ENCODE measurements at places on chromosomes 7 and 10.
A peak's percentile ranks its signal among the peaks of the same experiment; 100 is the strongest.

DNA sequence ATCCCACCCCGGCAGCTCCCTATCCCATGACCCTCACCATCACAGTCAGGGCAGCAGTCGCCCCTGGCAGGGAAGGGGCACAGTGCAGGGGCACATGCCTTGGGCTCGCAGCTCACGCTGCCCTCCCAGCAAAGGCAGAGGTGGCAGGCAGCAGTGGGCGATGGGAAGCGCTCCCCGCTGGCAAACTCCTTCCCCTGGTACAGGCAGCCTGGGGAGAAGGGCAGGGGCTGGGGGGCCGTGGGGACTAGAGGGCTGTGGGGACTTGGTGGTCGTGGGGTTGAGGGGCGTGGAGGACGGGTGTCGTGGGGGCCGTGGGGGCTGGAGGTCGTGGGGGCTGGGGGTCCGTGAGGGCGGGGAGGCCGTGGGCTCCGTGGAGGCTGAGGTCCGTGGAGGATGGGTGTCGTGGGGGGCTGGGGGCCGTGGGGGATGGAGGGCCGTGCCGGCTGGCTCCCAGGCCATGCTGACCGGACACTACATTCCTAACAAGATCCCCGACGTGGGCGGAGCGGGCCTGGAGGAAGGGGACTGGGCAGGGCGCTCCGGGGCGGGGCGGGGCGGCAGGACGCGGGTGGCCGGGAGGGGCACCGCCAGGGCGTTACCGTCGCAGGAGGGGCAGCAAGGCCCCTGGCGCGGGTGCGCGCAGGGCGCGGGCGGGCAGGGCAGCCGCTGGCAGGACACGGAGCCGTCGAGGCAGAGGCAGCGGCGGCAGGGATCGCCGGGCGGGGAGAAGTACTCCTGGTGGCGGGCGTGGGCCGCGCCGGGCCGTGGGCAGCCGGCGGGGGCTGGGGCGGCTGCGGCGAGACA, 20.0 kb downstream of the KCP start:
- peak; percentile 91 for DNase-seq

DNA sequence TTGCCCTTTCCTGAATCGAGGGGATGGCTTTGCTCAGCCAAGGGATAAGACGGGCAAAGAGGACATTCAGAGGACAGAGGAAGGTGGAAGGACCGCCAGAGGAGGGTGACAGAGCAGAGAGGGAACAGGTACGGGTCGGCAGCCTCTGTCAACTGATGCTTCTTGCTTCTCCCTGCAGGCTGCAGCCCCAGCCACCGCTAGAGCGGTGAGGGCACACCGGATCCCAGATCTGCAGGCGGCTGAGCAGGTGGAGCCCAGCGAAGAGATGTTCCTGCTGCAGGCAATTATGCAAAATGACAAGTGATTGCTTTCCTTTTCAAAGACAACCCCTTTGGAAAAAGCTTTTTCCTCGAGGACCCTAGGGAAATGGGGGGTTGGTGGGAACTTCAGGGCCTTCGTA, 181.9 kb upstream of the ANKRD30A start:
- DNase-seq: no peak

DNA sequence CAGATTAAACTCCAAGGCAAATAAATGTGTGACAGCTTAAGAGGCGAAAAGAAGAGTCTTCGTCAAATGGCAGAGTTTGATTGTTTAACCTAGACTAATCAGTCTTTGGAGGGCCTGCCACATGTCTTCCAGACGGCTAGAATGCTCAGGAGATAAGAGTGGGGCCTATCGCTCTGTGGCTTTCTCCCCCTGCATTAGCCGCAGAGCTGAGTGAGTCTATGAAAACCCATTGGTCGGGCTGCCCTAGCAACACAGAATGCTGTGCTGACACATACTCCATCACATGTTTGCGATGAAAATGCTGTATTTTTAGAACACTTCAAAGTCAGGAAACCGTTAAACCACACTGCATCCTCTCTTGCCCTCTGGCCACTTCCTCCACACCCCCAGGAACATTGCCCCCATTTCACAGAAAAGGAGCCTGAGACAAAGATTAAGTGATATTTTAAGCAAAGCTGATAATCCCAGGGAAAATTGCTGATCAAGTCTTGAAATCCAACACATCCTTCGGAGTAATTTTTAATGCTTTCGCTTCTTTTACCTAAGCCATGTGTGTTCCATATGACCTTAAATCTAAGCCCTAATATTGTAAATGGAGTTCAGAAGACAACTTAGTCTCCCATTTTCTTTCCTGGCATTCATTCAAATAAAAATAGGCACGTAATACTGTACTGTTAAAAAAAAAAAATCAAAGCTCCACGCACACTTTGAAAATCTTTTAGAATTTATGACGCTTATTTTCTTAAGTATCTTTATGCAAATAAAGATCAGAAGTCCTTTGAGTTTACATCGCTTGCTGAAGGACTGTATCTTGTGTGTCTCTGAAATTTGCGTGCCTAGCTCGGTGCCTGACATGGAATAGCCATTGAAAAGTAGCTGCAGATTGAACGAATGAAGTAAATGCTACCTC, 161.2 kb downstream of the CELF2 start:
- peak; percentile 86 for DNase-seq

DNA sequence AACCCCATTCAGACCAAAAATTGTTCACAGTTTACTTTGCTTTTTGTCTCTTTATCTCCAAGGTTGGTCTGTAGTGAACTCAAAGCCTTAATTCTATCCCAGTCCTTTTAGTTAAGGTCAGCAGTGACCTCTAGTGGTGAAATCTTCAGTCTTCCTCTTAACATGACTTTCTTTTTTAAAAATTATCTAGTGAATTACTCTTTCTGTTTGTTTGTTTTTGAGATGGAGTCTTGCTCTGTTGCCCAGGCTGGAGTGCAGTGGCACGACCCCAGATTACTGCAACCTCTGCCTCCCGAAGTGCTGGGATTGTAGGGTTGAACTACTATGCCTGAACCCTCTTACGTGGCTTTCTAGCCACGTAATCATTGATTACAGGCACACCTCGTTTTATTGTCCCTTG, 25.0 kb downstream of the ZNF487 start:
- DNase-seq: no peak

GRCh38 chr7:31094271-31094670, 42.2 kb downstream of the ADCYAP1R1 start:
- DNase-seq: peak; percentile 12

GRCh38 chr10:113651021-113651420, 12.8 kb downstream of the NRAP start:
- DNase-seq: no peak

GRCh38 chr10:79407811-79408795, 37.3 kb downstream of the ZCCHC24 start:
- no peak for DNase-seq

DNA sequence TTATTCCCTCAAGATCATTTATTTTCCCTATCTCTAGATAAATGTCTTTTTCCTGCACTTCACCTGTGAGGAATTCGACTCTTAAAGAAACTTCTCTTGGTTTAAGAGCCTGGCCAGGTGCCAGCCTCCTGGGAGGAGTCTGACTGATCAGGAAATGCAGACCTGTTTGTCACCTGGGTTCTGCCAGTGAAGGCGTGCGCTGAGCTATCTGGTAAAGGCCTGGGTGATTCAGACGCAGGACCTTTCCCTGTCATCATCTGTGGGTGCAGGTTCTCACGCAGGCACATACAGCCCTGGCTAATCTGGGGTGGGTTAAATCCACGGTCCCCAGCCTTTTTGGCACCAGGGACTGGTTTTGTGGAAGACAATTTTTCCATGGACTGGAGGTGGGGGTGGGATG, 65.3 kb upstream of the AQP1 start:
- no peak for DNase-seq

DNA sequence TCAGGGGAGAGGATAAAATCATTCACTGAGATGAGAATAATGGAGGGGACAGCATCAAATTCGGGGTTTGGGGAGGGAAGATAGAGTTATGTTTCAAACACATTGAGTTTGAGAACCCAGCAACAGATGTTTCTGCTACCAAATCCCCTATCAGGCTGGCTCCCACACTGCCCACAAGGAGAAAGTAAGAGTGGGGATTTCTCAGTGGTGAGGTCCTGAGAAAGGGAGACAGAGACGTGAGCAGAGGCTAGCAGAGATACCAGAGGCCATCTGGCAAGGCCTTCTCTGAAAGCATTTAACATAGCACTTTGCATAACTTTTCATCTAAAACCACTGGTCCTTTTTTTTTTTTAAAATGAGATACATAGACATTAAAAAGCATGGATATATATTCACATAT, 7.8 kb upstream of the SLF2 start:
- DNase-seq: no peak

- DNase-seq: peak; percentile 16
Observed at GRCh38 chr7:71384094-71384493, 252.2 kb downstream of the GALNT17 start.

DNA sequence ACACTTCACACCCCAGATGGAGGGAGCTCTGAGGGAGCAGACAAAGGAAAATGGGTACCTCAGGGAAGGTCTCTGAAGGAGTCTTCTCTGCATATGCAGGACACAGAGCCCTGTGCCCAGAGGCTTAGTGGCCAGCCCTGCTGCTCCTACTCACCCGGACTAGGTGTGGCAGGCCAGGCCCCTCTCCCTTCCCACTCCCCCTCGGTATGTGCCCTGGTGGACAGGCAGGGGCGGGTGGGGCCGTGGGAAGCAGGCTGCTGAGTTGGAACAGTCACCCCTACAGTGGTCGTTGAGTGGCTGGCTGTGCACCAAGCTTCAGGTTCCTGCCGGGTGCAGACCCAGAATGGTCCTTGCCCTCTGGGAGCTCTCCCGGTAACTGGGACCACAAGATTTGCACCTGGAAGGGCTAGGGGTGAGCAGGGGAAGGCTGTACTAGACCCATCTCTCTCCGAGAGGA, 68.6 kb downstream of the ZMIZ1 start:
- DNase-seq: no peak

GRCh38 chr7:27944643-27945042, 204.7 kb downstream of the TAX1BP1 start:
- no peak for DNase-seq

DNA sequence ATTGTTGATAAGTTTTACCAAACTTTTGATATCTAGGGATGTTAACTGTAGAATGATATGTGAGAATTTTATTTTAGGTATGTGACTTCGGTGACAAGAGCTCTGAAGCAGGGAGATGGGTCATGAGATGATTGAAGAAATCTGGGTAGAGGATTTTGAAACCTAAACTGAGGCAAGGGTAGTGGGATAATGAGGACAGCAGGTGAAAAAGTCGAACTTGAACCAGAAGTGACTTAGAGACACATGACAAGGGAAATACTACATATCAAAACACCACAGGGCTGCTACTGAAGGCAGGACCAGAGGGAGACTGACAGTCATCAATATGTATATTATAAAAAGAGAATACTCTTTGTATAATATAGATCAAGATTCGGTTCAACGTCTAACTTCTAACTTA, 113.2 kb downstream of the WDFY4 start:
- DNase-seq: no peak

DNA sequence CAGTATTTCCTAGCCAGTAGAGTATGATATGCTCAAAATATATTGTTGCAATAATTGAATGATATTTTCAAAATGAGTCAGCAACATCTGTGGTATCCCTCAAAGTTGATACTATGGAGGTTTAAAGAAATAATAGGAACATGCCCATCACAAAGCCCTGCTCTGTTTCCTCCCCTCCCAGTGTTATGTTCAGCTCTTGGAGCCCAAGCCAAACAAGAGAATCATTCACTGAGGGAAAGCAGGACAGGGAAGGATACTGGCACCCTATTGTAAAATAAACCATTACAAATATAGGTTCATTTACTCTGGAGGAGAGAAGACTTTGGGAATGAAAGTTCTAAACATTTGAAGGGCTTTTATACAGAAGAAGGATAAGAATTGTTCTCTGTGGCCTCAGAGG, 37.6 kb downstream of the SORCS3 start:
- no peak for DNase-seq

- peak; percentile 76 for DNase-seq
Observed at GRCh38 chr10:97718178-97718577, 4.6 kb downstream of the MARVELD1 start.

DNA sequence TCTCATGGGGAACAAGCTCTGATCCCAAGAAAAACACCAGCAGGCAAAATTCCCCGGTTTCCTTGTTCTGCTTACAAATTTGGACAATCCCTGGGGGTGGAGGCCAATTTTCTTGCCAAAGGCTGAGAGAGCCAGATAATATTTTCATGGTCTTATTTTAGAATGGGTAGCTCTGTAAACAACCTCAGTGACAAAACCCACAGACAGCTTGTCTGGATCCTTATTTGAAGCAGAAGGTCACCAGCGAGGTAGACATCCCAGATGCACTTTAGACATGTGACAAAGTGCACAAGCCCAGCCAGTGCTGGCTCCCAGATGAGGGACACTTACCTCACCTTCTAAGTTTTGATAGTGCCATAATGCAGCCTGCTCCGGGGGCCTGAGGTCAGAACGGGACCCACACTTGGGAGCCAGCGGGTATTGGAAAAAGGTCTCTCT, 102.6 kb upstream of the DDC start:
- no peak for DNase-seq

Data from islet precursor cell (in vitro differentiated cells).